NCI-H1048 (cell line): ENCODE measurements at places on chromosomes 1 and 21.

- no peak for DNase-seq
Measured at GRCh38 chr1:30041741-30042437, 681.5 kb downstream of the MATN1 start.

GRCh38 chr1:160767395-160768294 is 28.3 kb upstream of the LY9 start:
- no peak for DNase-seq

DNA sequence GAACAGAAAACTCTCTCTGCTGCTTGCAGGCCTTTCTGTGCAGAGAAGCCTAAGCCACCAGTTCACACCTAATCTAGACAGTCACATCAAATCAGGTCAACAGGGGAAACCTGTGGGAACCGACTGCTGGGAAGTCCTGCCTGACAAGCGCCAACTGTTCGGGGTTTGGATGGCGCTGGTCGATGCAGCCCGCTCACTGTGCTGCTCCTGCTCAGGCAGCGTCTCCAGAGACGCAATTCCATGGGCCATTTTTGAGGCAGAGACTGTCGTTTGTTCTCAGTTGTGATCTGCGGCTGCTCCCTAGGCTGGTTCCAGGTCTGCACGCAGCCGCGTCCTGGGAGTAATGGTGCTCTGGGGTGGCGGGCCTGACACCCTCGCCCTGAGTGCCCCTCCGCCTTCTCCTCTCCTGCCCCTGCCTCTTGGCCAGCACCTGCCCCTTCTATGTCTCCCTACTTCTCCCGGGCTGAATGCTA is 1.4 kb downstream of the AGT start:
- no peak for DNase-seq

DNA sequence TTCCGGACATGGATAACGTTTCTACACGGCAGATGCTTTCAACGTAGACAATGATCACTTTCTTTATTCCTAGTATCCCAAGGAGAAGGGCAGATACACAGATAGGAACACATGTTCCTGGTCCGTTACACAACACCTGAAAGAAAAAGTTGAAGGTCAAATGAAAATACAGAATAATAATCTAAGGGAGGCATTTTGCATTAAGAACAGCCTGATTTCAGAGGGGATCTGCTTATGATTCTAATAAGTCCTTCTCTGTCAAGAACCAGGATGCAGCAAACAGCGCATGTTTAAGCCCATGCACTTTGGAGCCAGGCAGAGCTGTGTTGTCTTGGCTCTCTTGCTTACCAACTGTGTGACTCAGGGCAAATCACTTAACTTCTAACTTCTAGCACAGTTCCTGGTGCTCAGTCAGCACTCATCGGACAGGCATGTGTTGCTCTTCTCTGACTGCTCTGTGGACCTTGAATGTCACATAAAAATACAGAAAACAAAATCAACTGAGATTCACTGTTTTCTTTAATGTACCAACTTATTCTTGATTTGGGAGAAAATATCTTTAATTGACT is 56.3 kb upstream of the CNN3 start:
- no peak for DNase-seq

DNA sequence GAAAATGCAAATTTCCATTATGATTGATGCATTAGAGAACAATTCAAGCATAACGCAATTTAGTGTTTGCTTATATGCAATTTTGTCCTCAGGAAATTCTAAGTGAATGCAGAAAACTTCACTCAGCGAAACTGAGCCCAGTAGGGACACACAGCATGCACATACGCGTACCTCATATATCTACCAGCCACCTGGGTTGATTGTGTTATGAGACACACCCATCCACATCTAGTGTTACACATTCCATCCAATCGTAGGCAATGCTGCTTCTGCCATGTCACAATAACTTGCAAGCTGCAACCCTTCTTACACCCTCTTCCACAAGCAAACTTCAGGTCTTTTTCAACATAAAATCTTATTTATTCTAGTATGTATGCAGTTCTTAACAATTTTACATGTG is 312.9 kb downstream of the HHAT start:
- no peak for DNase-seq

DNA sequence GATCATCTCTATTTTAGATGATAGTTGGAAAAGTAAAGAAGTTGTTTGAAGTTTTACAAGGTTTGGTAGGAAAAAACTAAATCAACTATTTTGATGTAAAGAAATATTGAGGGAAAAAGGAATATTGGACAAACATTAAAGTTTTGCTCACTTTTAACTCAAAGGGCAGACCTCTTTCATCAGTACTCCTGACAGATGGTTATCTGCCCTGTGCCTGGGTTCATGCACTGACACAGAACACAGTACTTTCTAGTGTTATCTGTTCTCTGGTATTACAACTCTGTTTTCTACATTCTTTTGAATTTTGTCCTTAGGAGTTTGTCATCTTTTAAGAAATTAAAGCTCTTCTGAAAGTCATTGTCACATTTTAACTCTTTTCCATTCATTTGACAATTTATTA is 118.7 kb downstream of the POU2F1 start:
- no peak for DNase-seq

- no peak for DNase-seq
Measured at GRCh38 chr1:28358716-28359115, 10.8 kb upstream of the PHACTR4 start.

DNA sequence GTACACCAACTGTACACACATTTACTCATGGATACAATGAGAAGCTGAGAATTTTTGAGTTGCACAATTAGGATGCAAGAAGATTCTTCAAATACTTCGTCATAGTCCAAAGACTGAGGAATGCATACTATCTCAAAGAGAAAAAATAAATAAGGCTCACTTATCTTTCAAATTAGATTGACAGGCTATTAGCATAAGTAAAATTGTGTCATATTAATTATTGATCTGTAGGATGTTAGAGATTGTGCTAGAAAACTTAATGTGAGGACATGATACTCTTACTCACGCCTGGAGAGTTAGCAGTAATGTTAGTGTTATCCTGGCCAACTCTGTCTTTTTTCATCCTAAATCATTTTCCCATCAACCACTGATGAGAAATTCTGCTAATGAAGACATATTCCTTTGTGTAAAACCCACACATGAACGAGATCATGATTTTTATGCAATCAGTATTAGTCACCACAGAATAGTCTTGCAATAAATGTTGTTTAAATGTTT is 659.0 kb downstream of the LTN1 start:
- DNase-seq: no peak

- DNase-seq: no peak
Measured at GRCh38 chr1:101506541-101507164, 269.8 kb downstream of the S1PR1 start.

DNA sequence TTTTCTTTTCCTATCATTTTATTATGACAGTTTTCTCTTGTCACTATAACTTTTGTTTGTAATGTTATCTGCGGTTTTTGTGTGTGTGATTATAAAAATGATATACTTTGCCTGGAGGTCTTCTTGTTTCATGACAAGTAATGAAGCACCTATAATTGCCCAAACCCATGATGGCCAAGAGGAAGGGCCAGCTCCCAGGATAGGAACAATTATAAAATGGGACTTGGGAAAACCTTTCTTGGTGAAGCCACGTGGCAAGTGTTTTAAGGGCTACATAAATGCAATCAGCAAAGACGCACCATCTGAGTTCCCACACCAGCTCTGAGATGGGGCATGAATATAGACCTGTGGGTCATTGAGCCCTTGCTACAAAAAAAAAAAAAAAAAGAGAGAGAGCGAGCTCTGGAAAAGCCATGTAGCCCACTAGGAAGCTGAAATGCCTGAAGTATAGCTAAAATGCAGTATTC is 462.6 kb upstream of the RUNX1 start:
- DNase-seq: no peak

DNA sequence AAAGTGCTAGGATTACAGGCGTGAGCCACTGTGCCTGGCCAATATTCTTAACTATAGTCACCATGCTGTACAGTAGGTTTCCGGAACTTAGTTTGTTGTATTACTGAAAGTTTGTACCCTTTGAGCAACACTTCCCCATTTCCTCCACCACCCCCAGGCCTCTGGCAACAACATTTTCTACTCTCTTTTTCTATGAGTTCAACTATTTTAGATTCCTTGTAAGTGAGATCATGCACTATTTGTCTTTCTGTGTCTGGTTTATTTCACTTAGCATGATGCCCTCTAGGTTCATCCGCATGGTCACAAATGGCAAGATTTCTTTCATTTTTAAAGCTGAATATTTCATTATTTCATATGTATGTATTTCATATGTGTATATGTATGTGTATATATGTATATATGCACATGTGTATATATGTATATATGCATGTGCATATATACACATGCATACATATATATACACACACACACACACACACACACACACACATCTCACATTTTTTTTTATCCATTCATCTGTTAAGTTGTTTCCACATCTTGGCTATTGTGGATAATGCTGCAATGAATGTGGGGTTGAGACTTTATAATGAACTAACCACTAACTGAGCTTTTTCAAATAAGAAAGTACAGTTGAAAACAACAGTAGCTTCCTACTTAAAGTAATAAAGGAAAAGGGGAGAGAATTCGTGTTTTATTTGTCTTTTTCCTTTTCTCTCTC is 256.8 kb upstream of the C1orf105 start:
- no peak for DNase-seq

GRCh38 chr1:160137216-160137862 is 14.1 kb upstream of the ATP1A4 start:
- no peak for DNase-seq

DNA sequence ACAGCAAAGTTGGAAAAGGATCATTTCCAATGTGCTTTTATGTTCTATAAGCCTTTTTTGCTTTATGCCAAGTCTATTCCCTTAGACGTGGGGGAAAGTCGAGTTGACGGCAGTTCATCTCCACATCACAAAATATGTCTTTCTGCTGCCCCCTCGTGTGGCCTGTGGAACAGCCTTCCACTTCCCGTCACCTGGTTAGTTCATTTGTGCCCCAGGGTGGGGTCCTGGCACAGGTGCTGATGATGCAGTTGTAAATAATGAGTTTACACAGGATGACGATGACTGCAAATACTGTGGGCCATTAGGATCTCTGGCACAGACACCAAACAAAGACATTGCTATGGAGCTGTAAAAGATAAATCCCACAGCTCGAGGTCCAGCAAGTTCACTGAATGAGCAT is 10.0 kb upstream of the OTUD3 start:
- DNase-seq: no peak

DNA sequence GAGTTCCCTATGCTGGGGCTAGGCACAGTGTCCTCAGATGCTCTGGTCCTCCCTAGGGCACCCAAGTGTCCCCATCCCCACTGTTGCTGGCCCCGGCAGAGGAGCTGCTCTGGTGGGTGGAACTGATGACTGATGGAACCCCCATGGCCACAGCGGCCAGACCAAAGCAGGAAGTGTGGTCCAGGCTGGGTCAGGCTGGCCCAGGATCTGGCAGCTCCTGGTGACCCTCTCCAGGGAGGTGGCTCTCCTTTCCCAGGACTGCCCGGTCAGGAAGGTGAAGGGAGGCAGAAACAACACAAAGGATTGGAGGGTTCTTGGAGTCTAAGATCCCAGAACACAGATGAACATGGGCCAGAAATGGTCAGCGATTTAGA is 1.1 kb downstream of the NKAIN1 start:
- no peak for DNase-seq

- DNase-seq: no peak
Measured at GRCh38 chr1:160436966-160437365, 36.6 kb downstream of the VANGL2 start.

DNA sequence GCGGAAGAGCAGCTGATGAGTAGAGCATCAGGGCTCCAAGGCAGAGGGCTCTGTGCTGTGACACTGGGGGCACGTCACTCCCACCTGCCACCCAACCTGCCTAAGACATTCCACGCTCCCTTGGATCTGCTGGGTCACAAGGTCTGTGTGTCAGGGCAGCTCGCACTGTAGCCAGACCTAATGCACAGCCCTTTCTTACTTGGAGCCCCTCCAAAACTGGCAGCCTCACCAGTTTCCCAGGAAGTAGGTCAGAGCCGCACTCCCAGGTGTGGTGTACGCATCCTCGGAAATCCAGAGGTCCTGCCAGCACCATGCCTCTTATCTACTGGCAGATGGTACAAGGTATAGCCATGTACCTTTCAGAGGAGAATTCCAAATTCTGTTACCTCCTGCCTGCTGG is 22.3 kb downstream of the DMRTB1 start:
- no peak for DNase-seq

DNA sequence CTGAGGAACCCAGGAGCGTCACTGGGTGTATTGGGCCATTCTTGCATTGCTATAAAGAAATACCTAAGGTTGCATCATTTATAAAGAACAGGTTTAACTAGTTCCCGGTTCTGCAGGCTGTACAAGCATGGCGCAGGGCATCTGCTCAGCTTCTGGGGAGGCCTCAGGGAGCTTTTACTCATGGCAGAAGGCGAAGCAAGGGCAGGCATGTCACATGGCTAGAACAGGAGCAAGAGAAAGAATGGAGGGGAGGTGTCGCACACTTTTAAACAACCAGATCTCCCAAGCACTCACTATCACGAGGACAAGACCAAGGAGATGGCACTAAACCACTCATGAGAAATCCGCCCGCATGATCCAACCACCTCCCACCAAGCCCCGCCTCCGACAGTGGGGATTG is 65.2 kb downstream of the PSMG1 start:
- no peak for DNase-seq

DNA sequence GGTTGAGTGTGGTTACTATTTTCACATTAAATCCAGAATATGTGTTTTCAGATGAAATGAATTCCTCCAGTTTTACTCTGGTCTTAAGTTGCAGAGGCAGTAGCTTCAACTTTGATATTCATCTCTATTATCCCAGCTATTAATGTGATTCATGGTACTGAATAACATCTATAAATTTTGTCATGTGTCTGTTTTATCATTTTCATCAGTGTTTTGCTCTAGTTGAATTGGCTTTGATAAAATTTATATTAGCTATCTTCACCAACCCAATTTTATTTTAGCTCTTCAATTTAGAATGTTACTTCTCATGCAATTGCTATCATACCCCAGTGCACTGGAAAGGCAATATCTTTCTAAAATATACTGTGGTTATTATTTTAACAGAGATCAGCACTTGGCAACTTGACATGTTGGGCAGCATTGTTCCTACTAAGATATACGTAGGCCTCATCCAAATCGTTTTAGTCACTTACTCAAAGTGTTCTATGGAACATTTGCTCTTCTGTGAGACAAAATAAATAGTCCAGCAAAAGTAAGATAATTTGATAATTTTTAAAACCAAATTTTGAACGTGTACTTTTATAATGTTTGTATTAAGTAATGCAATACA is 184.3 kb downstream of the NCAM2 start:
- no peak for DNase-seq

DNA sequence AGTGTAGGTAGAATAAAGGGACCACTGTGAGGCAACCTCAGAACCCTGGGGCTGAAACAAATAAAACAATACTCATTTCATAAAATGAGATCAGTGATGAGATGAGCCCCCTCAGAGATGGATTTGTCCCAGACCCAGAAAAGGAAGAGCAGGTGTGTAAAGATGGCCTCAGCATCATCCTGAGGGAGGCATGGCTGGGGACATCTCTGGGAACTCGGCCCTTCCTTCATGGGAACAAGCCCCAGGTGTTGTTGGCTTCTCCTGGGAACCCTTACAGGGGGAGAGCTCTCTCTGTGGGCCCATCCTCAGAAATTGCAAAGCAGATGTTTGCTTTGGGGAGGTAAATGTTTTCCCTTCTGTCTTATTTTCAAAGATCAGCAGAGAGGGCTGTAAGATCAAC is 133.2 kb upstream of the USP24 start:
- no peak for DNase-seq

GRCh38 chr1:64499966-64500365 is 30.0 kb downstream of the CACHD1 start:
- no peak for DNase-seq

- no peak for DNase-seq
Measured at GRCh38 chr1:204973449-204973848, 69.6 kb upstream of the CNTN2 start.

GRCh38 chr1:101781201-101781831 is 215.4 kb downstream of the OLFM3 start:
- DNase-seq: peak; percentile 73
